ENCODE measurements at places on chromosomes 2 and 18. TPM values are rescaled to one million over a fixed set of nuclear protein-coding genes. Genes with fewer than 3 reads are reported as not detected.

The ATL2 gene
- 62.4 TPM for total RNA-seq

The GPC1 gene
- 1.9 TPM for total RNA-seq

The EPHA4 gene
- total RNA-seq = 7.8 TPM

The FEV gene
- not detected for total RNA-seq

The FAM110C gene
- total RNA-seq = 0.48 TPM

The SAG gene
- not detected for total RNA-seq

The ST8SIA5 gene
- total RNA-seq = not detected

The RHOB gene
- 27.4 TPM for total RNA-seq

The CROCC2 gene
- total RNA-seq = not detected

The ERFE gene
- total RNA-seq = not detected

DNA sequence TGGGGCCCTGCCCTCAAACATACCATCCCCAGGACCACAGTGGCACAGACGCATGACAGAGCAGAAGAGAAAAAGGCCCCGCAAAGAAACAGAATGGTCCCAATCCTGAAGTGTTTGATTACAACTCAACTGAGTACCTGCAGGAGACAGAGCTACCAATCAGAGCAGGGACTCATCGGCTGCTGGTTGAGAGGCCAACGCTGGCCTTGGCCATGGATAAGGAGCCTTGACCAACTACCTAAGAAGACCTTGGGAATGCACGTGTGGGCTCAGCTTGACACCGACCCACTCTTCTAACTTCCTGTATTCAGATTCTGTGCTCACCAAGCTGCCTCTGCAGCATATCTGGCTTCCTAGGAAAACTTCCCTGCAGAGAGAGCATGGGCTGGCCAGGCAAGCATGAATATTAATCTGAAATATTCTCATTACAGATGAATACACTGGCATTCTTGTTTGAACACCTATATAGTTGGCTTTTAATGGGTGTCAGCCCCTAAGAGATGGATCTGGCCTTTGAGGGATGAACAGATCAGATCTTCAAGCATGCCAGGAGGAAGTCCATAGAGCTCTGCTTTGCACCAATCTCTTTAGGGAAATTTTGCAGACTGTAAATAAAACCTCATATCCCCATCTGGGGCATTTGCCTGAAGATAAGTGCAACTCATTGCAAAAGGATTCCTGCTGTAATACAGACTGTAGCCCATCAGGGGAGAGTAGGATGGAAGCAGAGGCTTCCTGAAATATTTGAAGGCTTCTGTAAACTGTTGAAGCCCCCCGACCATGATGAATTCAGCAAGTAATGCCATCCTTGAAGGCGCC lies 135.4 kb downstream of the BCL2 start:
- H3K4me1 ChIP-seq = peaks cover 46% of the 10 kb centered on the region
- no peaks in the 10 kb centered on the region for H3K36me3 ChIP-seq
- no peak overlapping the region for H3K27ac ChIP-seq
- H3K4me3 ChIP-seq = no peak overlapping the region
- DNase-seq = no peak

GRCh38 chr18:74478880-74479279 lies 17.3 kb upstream of the CNDP2 start:
- H3K36me3 ChIP-seq = no peaks in the 10 kb centered on the region
- no peaks in the 10 kb centered on the region for H3K4me1 ChIP-seq
- H3K27me3 ChIP-seq = no peaks in the 10 kb centered on the region
- H3K27ac ChIP-seq = no peak overlapping the region
- no peak overlapping the region for H3K4me3 ChIP-seq
- DNase-seq = no peak

- H3K4me1 ChIP-seq = no peaks in the 10 kb centered on the region
- no peak overlapping the region for H3K27ac ChIP-seq
- H3K36me3 ChIP-seq = peaks cover 18% of the 10 kb centered on the region
- DNase-seq = no peak
- no peaks in the 10 kb centered on the region for H3K27me3 ChIP-seq
These were observed 85.3 kb downstream of the TRAPPC8 start for GRCh38 chr18:31857526-31858106.

GRCh38 chr2:112803691-112804521 lies 19.6 kb upstream of the IL1A start:
- no peaks in the 10 kb centered on the region for H3K36me3 ChIP-seq
- H3K27me3 ChIP-seq = no peaks in the 10 kb centered on the region
- H3K27ac ChIP-seq = no peak overlapping the region
- H3K4me1 ChIP-seq = no peaks in the 10 kb centered on the region
- DNase-seq = no peak
- no peak overlapping the region for H3K4me3 ChIP-seq

DNA sequence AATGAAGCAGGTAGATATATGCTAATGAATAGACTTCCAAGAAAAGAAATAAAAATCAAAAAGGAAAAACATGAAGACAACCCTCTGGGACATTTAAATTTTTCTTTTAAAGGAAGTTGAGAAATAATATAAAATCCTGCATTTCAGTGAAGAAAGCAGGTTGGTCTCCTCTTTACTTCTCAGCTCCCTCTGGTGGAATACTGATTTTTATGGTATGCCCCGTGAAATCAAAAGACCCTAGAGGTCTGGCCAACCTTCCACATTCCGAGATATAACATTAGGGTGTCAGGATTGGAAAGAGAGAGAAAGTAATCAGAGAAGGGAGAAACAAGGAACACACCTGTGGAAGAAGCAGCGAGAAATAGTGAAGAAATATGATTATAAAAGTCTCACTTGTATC lies 72.7 kb downstream of the DNER start:
- DNase-seq = no peak
- H3K27me3 ChIP-seq = no peaks in the 10 kb centered on the region
- H3K4me3 ChIP-seq = no peak overlapping the region

GRCh38 chr2:27000228-27000627 lies 29.8 kb downstream of the MAPRE3 start:
- no peaks in the 10 kb centered on the region for H3K27me3 ChIP-seq
- H3K4me3 ChIP-seq = no peak overlapping the region
- H3K4me1 ChIP-seq = no peaks in the 10 kb centered on the region
- no peak overlapping the region for H3K27ac ChIP-seq
- DNase-seq = no peak

- no peaks in the 10 kb centered on the region for H3K27me3 ChIP-seq
- no peak overlapping the region for H3K4me3 ChIP-seq
- no peaks in the 10 kb centered on the region for H3K4me1 ChIP-seq
- DNase-seq = no peak
These were observed 5.1 kb downstream of the SMIM21 start for GRCh38 chr18:75422341-75422910.

DNA sequence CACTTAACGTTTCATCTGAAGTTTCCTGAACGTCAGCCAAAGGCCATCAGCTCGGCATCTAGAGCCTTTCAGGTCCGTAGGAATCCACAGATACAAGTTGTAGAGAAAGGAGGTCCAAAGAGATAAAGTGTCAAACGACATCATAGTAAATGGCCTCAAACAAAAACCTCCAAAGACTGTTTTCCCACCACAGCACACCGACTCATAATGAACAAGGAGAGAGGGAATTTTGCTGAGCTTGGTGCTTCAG lies 150.3 kb downstream of the PXDN start:
- H3K36me3 ChIP-seq = no peaks in the 10 kb centered on the region
- H3K27me3 ChIP-seq = no peaks in the 10 kb centered on the region
- no peak overlapping the region for H3K27ac ChIP-seq
- H3K4me3 ChIP-seq = no peak overlapping the region
- no peak for DNase-seq
- H3K4me1 ChIP-seq = no peaks in the 10 kb centered on the region

- H3K27me3 ChIP-seq = no peaks in the 10 kb centered on the region
- H3K27ac ChIP-seq = no peak overlapping the region
- H3K4me3 ChIP-seq = no peak overlapping the region
- H3K36me3 ChIP-seq = peaks cover 21% of the 10 kb centered on the region
- DNase-seq = no peak
These were observed 30.5 kb downstream of the PREPL start for GRCh38 chr2:44330801-44331200.

- no peaks in the 10 kb centered on the region for H3K36me3 ChIP-seq
- H3K4me3 ChIP-seq = no peak overlapping the region
- no peaks in the 10 kb centered on the region for H3K4me1 ChIP-seq
These were observed 126.2 kb downstream of the CAPN13 start for GRCh38 chr2:30681022-30681421.

DNA sequence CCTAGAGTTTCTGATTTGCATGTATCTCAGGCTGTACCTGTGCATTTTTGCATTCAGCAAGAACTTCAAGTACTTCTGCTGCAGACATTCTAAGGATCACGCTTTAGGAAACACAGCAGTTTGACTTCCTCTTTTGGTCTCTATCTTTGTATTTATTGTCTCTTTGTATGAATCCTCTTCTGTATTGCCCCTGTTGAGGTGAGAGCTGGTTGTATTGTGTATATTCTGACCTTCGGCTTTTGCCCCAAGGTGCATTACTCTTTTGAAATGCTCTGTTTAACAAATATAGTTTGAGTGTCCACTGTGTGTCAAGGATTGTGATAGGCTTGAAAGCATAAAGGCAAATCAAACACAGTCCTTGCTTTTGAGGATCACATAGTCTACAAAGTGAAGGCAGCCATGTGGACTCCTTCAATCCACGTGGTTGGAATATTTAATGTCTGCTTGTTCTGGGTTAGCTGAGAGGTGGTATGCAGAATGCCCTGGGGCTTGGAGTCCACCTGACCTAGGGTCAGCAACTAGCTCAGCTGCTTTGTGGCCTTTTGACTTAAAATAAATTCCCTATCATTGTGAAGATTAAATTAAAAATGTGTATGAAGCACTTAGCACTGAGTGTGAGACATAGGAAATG lies 108.1 kb downstream of the LYPD6 start:
- no peaks in the 10 kb centered on the region for H3K36me3 ChIP-seq
- no peaks in the 10 kb centered on the region for H3K27me3 ChIP-seq
- H3K27ac ChIP-seq = no peak overlapping the region

DNA sequence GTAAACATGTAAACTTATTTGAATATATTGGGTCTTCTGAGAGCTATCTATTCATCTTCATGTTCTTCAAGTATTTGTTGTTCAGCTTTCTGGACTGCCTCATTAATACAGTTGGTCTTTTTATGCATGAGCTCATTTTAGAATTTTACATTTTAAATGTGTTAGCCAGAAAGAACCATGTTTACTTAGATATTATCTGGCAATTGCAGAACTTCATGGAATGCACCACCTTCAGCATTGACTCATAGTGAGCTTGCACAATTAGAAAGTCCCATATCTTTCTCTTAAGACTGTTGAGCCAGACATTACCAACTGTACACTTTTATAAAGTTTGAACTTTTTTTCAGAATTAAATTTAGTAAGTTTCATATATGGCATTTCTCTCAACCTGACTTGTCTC lies 536.7 kb downstream of the RIT2 start:
- no peak overlapping the region for H3K27ac ChIP-seq
- H3K36me3 ChIP-seq = no peaks in the 10 kb centered on the region
- no peaks in the 10 kb centered on the region for H3K4me1 ChIP-seq
- H3K4me3 ChIP-seq = no peak overlapping the region

DNA sequence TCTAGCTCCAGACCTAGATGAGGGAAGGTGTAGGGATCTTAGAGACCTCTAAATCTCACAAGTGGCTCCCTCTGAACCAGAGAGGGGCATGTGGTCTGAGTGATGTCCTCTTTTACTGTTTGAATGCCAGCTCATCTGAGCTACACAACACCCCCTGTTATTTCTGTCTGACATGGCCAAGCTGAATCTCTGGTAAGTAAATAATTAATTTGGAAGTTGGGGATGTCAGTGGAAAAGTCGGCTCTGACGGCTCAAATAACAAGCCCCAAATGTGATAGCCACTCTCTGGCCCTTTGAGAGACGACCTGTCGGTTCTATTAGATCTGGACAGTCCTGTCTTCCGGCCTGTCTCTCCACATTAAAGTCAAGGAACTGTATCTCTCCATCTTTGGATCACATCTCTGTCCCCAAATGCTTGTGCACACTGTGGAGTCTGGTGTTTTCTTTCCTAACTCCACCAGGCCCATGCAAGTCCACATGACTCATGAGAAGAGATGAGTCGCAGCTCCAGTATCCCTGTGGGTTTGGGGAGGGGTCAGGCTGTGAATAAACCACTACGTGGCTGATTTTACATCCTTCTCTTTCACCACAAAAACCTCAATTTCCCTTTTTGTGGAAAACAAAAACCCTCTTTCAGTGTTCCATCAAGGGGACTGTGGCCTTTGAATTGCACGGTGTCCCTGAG lies 52.5 kb downstream of the SETBP1 start:
- no peak overlapping the region for H3K27ac ChIP-seq
- no peak for DNase-seq
- H3K36me3 ChIP-seq = no peaks in the 10 kb centered on the region
- H3K4me3 ChIP-seq = no peak overlapping the region
- H3K27me3 ChIP-seq = no peaks in the 10 kb centered on the region

GRCh38 chr2:29638641-29639040 lies 282.7 kb downstream of the ALK start:
- no peaks in the 10 kb centered on the region for H3K4me1 ChIP-seq
- H3K4me3 ChIP-seq = no peak overlapping the region
- no peaks in the 10 kb centered on the region for H3K36me3 ChIP-seq

DNA sequence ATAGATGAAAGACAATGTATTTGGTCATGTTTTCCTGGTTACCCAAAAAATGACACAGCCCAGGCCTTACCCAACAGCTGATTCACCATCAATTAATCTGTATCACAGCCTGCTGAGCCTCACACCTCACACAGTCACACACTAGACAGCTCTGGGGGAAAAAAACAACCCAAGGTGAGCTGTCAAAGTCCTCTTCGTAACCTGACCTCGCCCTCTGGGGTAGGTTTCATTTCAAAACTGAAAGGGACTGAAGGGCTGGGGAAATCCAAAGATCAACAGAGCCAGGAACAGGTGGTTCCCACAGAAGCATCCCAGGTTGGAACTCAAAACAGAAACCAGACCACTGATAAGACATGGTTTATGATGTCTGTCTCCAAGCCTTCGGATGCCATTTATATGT lies 18.2 kb upstream of the PCBP1 start:
- H3K27me3 ChIP-seq = no peaks in the 10 kb centered on the region
- DNase-seq = peak; percentile 85
- H3K27ac ChIP-seq = peak overlapping the region; percentile 44
- H3K36me3 ChIP-seq = no peaks in the 10 kb centered on the region

- no peaks in the 10 kb centered on the region for H3K27me3 ChIP-seq
- H3K27ac ChIP-seq = no peak overlapping the region
- no peak overlapping the region for H3K4me3 ChIP-seq
- no peaks in the 10 kb centered on the region for H3K36me3 ChIP-seq
These were observed 44.1 kb upstream of the CYRIA start for GRCh38 chr2:16709769-16710168.

DNA sequence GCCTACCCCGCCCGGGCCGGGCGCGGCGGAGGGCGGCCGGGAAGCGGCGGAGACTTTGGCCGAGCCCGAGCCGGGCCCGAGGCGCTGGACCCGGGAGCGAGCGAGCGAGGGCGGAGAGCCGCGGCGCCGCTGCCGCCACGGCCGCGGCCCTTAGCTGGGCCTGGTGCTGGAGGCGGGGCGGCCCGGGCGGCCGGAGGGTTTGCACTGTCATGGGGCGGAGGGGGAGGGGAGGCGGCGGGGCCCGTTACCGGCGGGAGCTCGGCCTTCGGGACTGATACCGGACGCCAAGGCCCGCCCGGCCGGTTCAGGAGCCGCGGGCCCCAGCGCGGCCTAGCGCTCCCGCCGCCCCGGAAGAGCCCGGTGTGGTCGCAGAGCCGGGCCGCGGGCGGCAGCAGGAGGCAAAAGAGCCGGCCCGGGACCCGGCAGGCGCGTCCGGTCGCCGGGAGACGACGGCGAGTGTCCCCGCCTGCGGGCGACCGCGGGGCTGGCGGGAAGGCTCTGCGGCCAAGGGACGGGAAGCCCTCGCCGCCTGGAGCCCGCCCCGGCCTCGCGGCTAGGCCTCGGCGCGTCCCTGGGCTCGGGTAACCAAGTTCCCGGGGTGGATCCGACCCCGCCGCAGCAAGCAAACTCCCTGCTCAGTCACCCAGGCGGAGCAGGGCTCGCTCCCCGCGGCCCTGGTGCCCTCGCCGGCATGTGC lies 697 bp downstream of the KCMF1 start:
- peak overlapping the region; percentile 82 for H3K4me3 ChIP-seq
- peak overlapping the region; percentile 70 for H3K27ac ChIP-seq
- peaks cover 58% of the 10 kb centered on the region for H3K4me1 ChIP-seq
- peak; percentile 74 for DNase-seq
